Activated CD4-positive, CD25-positive, alpha-beta regulatory T cell treated with anti-CD3 and anti-CD28 coated beads, Interleukin-2, amount 50 U/mL, for 72 hours (primary cell): ENCODE measurements at places on chromosomes 5 and 9.

DNA sequence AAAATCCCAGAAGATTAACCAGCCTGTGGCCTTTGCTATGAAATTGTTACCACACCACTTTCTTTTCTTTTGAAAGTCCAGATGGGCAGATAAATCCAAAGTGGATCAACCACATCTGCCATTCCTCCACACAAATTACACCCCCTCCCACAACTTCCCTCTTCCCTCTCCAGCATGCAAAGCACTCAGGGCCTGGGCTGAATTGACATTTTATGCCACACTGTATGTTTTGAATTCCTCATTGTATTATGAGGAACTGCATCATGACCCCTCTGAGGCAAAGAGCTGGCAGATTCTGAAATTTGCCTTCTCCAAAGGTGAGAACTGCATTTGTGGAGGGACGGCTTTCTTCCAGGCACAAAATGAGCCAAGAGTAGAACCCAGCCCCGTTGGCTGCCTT lies 589.2 kb upstream of the KLF4 start:
- no peak for DNase-seq

- no peak for DNase-seq
These were observed 91.1 kb upstream of the RANBP3L start for GRCh38 chr5:36392818-36393217.

DNA sequence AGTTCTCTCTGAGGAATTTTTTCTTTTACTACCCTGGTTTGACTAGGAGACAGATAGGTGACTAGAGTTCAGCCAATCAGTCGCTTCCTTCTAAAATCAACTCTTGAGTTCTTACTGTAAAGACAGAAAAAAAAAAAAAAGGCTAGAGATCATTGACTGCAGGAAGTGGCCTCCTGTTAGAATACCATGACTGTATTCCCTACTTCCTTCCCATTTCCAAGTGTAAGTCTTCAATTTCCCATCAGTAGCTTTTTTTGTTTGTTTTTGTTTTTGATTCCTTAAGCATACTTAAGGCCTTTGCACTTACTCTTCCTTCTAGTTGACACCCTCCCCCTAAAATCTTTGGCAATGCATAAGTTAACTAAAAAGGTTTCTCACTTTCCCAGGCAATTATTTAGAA lies 154.3 kb downstream of the HMHB1 start:
- DNase-seq: no peak

DNA sequence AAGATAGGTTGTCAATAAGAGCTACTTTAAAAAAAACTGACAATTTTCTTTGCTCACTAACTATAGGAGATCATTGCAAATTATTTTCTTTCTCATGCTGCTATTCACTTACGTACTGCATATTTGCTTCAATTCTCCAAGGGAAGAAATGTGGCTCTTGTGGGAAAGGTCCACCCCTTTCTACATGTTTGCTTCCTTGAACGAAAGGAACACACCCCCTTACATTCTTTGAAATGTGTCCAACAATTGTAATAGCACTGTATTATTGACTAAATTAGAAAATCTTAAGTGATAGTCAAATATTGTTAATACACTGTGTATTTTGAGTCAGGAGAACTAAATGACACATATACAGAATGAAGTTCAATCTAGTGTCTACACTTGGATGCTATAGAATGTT lies 5.2 kb downstream of the MEF2C start:
- no peak for DNase-seq

DNA sequence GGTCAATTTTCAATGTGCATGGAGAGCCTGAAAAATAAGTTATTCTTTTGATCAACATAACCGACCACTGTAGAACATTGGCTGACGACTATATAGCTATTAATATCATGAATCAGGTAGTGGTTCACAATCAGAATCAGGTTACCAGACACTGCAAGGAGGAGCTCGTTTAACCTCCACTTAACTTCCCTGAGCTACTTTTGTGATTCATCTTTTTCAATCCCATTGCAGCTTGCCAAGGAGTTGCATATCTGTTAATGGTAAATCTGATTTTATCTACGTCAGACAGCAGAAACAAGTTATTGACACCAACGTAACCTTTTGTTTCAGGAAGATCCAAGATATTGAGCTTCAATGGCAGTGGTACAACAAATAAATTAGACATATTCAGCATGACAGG lies 2263.8 kb upstream of the ACO1 start:
- no peak for DNase-seq

DNA sequence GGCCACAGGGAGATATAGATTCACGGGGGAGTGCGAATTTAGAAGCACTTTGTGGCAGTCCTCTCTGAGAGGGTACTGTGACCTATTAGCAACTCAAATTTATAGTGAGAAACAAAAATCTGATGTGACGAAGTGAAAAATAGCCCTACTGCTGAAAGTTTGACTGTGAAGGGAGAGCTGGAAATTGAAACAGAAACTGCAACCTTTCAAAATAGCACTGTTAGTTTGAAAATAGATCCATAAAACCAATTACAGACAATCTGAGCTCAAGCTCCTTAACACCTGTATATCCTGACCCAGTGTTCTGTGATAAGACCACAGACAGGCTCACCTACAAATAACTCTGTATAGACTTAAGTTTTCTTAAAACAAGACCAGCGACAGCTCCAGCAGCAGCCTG lies 420.1 kb downstream of the IRX1 start:
- DNase-seq: no peak

- no peak for DNase-seq
These were observed 476.6 kb upstream of the TNC start for GRCh38 chr9:115594557-115594956.

DNA sequence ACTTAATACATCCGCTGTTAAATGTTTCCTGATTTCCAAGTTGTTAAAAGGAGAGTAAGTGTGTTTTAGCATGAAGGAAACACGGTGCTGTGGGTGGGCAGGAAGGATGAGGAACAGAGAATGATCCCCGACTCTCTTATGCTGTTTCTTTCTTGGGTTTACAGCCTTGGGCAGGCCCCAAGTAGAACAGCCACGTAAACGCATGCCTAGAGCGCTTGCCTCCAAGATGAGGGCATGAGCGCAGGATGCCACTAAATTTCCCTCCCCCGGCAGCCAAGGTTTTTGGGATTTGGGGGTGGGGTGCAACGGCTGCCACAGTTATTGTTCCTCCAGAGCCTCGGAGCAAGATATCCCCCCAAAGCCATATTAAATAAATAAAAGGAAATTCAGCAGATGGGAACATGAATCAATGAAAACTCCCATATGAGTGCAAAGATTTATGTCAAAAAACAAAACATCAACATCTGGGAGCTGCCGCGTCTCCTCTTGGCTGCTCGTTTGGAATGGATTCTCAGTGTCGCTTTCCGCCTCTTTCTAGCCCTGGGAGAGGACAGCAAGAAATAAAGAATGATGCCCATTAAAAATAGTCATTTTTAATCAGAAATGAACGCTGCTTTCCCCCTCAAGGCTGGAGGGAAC lies 10.0 kb upstream of the DELE1 start:
- no peak for DNase-seq

GRCh38 chr5:57710126-57710525 lies 227.5 kb upstream of the ACTBL2 start:
- no peak for DNase-seq

GRCh38 chr5:65413822-65414221 lies 67.9 kb downstream of the ADAMTS6 start:
- DNase-seq: no peak

DNA sequence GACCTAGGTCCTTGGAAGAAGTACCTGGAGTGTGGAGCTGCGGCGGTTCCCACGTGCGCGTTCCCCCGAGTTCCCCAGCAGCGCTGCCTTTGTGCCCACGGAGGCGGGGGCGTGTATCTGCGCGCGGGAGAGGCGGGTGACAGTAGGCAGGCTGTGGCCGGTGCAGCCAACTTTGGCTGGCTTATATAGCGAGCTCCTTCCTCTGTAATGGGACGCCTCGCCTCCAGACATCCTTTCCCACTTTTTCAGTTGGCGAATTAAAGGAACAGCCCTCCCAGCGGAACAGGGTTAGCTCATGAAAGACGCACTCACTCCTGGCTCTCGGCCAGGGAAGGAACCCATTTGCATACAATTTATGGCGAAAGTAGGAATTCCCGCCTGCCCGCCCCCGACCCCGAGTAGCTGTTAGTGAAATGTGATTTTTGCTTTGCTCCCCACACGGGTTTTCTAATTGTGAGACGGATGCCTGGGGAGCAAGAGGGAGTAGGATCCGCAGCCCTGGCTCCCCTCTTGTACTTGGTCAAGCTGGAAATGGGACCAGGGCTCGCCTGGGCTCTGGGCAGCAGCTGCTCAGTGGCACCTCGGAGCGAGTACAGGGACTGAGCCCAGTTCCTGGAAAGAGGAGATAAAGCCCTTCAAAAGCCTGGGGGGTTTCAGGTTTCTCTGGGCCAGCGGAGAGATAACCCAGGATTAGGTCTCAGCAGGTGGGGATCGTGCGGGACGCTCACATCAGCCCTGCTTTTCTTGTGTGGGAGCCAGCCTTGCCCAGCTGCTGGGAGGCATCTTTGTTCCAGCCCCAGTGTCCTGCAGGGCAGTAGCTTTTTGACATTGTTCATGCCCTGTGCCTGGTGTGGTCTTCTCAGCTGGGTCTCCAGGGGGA lies at the start of gene TNC:
Gene TNC, minus strand, starts transcription at position 159 of the 880 bp plus-strand sequence. CDS start 27,139 bp downstream, outside the sequence.
- no peak for DNase-seq
